Activated CD8-positive, alpha-beta memory T cell treated with anti-CD3 and anti-CD28 coated beads for 4 hours (primary cell): ENCODE measurements at places on chromosomes 1 and 21.
A peak's percentile ranks its signal among the peaks of the same experiment; 100 is the strongest.

DNA sequence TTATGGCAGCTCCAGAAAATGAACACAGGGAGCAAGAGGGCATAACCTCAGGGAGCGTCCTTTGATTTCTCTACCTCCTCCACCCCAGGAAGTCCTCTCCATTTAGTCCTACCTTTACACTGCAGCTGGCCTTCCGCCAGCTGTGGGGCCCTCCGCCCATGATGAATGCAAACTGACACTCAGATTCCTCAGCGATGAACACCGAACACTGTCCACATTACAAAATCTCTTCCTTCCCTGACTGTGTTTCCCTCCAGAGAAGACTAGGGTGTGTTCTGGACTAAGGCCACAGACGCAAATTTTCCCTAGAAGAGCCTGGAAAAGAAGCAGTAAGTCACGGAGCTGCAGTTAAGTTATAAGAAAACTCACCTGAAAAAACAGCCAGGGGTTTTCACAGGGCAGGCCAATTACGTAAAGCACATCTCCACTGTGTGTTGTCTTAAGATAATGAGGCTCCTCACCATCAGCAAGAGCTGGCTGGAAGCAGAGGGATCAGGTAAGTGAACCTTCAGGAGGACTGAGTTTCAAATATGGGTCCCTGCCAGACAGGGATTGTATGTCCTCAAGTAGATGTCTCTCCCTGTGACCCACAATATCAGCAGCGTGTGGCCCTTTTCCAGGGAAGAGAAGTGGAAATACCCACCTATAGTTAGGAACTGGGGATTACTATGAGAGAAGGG lies 46.3 kb upstream of the ATP1B1 start:
- DNase-seq: no peak

GRCh38 chr1:41939194-41939593 lies 20.5 kb upstream of the HIVEP3 start:
- no peak for DNase-seq

- peak; percentile 9 for DNase-seq
These were observed 96.9 kb upstream of the AKT3 start for GRCh38 chr1:243946946-243947345.

DNA sequence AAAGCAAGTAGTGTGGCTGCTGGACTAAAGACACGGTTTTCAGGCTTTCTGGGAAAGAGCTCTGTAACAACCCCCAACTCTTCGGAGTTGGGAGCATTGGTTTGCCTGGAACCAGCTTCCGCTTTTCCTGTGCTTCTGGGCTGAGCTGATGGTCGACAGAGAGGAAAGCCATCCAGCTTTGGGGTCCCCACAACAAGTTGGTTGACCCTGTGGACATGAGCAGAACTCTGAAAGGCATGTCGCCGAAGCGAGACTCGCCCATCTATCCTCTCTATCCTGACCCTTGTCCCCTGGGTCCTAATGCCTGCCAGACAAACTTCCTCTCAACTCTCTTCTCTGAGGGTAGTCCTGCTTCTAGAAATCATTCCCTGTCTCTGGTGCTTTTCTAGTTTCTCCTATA lies 31.9 kb upstream of the FCGR2A start:
- DNase-seq: no peak

GRCh38 chr1:228323401-228323800 lies 83.2 kb downstream of the TRIM11 start:
- no peak for DNase-seq

- no peak for DNase-seq
These were observed 1.5 kb downstream of the SELENOF start for GRCh38 chr1:86912281-86912900.

DNA sequence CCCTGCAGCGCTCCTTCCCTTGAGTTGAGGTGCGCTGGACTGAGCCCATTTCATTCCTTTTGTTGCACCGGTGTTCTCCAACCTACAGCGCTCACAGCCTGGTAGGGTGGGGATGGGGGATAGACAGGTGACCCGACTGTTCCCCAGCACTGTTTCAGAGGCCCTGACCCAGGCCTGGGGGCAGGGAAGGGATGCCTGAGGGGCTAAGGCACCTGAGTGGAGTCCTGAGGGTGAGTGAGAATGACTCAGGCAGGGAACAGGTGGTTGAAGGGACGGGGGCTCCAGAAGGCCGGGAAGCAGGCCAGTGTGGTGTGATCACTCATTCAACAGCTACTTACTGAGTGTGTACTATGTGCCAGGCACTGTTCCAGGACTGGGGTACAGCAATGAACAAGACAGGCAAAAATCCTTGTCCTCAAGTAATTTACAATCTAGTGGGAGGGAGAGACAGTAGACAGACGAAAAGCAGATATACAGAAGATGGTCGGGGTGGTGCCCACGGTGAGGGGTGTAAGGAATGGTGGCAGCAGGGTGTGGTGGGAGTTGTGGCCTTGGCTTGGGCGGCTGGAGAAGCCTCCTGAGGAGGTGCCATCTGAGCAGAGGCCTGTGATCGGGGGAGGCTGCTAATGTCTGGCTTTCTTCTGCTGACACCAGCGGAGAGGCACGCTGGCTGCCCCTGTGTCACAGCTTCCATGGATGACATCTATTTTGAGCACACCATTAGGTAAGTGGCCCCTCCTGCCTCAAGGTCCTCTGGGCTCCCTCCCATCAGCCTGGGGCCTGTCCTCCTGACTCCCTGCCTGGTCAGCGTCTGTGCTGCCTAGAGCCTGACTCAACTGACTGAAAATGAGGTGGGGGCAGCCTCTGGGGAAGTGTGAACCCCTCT lies 37.4 kb downstream of the ACOT11 start:
- DNase-seq: no peak

- no peak for DNase-seq
These were observed 470.6 kb downstream of the PTPRU start for GRCh38 chr1:29706936-29707335.

DNA sequence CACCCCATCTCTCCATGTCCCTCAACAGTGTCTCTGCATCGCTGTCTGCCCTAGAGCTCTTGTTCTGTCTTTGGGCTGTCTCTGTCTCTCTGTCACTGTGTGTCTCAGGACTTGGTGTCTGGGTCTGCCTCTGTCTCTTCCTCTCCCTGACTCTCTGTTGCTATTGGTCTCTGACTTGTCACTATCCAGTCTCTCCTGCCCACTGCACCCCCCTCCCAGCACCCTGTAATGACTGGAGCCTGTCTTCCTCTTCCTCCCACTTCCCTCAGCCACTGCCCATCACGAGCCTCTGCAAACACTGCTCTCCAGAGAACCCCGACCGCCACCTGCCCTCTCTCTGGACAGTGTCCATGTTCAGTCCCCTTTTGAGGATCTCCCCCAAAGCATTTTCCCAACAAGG lies 12.1 kb downstream of the PEAR1 start:
- DNase-seq: no peak

DNA sequence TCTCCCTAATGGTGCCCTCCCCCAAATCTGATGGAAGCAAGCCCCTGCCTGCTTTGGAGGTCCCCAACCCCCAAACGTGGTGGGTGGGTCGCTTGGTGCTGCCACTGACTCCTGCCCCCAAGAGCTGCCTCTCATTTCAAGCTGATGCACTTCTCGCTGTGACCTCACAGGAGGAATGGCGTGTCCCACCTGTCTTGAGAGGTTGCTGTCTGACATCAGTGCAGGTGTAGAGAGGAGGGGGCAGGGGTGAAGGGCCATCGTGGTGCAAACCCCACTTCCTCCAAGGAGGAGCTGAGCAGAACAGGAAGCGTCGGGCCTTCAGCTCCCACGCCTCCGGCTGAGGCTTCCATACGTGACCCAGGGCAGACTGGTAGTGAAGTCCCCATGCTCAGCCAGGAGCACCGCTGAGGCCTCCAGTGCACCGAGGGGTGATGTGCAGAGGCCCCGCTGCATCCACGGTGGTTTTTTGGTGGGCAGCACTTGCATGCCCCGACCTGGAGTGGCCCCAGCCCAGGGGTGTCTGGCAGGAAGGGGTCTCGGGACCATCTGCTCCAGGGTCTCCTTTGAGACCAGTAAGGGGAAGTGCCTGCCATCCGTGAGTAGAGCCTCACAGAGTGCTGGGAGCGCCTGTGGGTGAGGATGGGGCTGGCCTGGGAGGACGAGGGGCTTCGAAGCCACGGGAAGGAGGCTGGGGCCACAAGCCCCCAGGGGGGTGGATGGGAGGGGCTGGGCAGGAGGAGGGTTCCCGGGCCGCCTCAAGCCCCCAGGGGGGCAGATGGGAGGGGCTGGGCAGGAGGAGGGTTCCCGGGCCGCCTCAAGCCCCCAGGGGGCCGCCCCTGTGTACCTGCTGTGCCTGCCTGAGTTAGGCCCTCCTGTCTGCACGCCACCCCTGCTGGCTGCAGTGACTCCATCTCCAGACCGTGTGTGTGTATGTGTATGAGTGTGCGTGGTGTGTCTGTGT lies 39.8 kb downstream of the WDR4 start:
- no peak for DNase-seq

- no peak for DNase-seq
These were observed 34.1 kb downstream of the NIBAN1 start for GRCh38 chr1:184940226-184940625.

DNA sequence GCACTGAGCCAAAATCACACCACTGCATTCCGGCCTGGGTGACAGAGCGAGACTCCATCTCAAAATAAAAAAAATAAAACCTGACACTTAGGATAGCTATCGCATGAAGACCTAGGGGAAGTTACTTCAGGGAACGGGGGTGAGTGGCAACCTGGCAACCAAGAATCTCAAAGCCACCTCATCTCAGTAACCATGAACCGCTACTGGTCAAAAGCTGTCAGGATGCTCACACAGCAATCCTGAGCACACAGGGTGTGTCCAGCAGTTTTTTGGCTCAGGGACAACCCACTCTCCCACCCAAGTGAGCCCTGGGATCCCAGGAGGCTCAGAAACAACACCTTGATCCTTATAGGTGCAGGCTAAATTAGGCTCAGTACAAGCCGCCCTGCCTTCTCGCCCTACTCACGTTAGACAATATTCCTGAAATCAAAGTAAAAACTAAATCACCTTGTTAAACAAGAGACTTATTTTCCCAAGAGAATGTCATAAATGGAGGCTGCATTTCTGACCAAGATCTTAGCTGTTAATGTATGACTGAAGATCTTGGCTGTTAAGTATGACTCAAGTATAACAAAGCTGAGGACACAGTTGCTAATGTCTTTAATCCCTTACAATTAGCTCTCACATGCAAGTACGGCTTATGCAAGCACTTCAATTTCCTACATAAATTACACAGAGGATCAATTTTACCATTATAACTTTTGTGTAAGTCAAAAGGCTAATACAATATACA lies 48.3 kb upstream of the NADK start:
- DNase-seq: no peak

GRCh38 chr1:10829067-10829818 lies 32.8 kb upstream of the CASZ1 start:
- no peak for DNase-seq

- DNase-seq: no peak
These were observed 18.9 kb downstream of the CAP1 start for GRCh38 chr1:40059338-40059959.

GRCh38 chr1:24902471-24902891 lies 27.6 kb downstream of the RUNX3 start:
- no peak for DNase-seq

- DNase-seq: no peak
These were observed 44.8 kb upstream of the PRDX6 start for GRCh38 chr1:173432331-173432730.

- DNase-seq: no peak
These were observed 33.8 kb downstream of the MFSD2A start for GRCh38 chr1:39988618-39989343.

- DNase-seq: no peak
These were observed 264.7 kb downstream of the TRABD2B start for GRCh38 chr1:47732489-47732888.

DNA sequence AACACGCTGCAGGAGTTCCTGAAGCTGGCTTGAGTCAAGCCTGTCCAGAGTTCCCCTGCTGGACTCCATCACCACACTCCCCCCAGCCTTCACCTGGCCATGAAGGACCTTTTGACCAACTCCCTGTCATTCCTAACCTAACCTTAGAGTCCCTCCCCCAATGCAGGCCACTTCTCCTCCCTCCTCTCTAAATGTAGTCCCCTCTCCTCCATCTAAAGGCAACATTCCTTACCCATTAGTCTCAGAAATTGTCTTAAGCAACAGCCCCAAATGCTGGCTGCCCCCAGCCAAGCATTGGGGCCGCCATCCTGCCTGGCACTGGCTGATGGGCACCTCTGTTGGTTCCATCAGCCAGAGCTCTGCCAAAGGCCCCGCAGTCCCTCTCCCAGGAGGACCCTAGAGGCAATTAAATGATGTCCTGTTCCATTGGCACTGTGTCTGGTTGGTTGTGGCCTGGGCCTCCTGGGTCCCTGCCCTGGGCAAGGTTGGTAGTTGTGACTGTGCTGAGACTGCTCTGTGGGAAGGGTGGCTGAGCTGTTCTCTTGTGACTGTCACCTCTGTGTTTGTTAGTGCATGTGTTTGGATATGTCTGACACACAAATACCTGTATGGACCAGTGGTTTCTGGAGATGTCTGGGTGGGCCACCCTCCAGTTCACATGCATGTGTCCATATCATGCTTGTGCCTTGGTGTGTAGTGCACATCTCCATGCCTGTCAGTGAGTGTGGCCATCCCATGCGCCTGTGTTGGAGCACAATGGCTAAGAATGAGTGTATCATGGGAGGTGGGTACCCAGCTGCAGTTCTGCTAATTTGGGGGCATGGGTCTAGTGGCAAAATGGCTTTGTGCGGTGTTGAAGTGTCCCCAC lies 1.4 kb downstream of the SH3BGRL3 start:
- no peak for DNase-seq

DNA sequence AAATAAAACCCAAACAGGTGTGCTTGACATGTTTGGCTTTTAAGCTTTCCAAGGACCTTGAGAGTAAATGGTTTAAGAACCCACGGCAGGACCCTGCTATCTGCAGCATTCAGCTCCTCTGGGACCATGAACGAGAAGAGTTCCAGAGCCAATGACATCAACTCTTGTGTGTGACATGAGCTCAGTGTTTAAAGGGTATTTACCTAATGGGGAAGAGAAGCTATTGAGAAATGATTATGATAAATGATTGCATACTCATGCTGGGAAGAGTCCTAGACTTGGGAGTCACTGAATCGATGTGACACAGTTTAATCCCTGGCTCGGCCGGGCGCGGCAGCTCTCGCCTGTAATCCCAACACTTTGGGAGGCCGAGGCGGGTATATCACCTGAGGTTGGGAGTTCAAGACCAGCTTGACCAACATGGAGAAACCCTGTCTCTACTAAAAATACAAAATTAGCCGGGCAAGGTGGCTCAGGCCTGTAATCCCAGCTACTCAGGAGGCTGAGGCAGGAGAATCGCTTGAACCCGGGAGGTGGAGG lies 55.4 kb downstream of the KANK4 start:
- no peak for DNase-seq

DNA sequence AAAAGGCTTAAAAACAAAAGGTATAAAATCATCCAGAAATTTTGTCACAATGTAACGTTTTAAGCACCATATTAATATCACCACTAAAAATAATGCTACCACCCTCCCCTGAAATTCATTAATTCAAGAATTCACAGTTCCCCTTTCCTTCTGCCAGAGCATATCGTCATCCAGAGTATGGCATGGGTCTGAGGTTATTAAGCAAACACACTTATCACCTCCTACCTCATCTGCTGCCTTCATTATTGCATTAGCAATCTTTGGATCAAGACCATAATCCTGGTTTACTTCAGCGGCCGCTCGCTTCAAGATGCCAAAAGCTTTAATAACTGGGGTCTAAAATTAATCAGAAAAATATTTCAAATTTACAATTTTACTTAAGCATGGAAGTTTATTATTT lies 6.2 kb downstream of the FH start:
- no peak for DNase-seq
